Motor neuron (in vitro differentiated cells): ENCODE measurements at places on chromosomes 5 and 9. TPM values are rescaled to one million over a fixed set of nuclear protein-coding genes. Genes with fewer than 3 reads are reported as not detected.

GRCh38 chr5:146357126-146357525 lies 18.5 kb downstream of the POU4F3 start:
- no peak for ATAC-seq

DNA sequence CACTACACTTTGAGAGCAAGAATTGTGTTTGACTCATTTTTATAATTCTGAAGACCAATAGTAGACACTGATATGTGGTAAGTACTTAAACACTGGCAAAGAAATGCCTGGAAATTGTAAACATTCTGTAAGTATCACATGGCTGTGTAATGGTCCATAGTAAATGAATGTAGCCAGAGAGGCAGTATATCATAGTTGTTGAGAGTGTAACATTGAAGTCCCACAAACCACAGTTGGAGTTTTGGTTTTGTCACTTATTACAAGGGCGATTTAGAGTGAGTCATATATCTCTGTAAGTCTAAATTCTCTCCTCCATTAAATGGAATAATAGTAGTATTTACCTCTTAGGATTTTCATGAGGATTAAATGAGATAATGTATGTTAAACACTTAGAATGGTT lies 181.1 kb upstream of the MEF2C start:
- no peak for ATAC-seq

ABCA1 gene
- 9.1 and 12.5 TPM in 2 replicates for total RNA-seq

DNA sequence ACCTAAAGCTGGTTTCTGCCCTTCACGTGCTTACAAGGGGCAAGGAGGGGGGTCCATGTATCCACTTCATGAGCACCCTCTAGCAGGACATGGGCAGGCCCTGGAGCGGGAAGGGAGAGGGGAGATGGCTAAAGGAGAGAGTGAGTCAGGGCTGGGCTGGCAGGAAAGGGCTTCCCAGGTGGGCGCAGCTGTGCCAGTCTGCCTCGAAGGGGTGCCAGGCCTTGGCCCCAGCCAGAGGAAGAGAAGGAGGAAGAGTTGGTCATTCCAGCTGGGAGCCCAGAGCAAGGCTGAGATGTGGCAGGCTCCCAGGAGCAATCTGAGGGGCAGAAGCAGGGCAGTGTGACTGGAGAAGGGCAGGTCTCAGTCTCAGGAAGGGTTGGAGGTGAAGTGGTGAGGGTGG lies 24.7 kb downstream of the TRIM14 start:
- ATAC-seq = no peak

SOX30 gene
- total RNA-seq = 0.27 and 0.29 TPM in 2 replicates

PCDHA13 gene
- total RNA-seq = 0.31 and 1.3 TPM in 2 replicates

DNA sequence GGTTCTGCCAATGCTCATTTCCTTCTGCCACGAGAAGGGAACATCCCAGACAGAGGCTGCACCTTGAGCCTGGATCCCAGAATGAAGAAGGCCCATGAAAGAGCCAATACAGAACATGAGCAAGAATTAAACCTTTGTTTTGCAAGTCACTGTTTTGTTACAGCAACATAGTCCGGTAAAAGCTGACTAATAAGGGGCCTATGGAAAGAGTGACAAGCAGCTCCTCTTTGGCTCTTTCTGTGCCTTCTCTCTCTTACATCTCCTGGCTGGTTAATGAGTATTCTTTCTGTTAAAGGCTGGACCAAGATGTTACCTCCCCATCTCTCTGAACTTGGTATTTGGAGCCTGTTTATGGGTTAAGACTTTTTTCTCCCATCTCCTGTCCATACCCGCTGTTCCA lies 10.8 kb downstream of the GFRA3 start:
- ATAC-seq = no peak

DNA sequence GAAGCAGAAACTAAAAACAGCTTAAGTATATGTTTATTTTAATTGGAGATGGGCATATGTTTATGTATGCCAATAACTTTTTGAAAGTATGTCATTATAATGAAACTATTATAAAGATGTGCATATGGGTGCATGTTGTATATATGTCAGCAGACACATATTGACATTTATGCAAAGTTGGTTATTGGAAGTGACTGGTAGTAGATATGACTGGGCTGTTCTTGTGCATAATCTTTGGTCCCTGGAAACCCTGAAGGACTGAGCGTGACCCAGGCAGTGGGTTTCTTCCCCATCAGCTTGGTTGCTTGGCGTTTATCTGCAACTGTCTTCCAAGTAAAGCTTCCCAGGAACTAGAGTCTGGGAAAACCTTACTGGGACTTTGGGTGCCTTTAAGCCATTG lies 25.7 kb downstream of the ANKRA2 start:
- no peak for ATAC-seq

GRCh38 chr5:75331-76320 lies 16.3 kb upstream of the PLEKHG4B start:
- no peak for ATAC-seq

ORM2 gene
- total RNA-seq = not detected in 2 replicates

HACD4 gene
- 4.5 and 9.4 TPM in 2 replicates for total RNA-seq

CLIC3 gene
- 0.29 and 0.32 TPM in 2 replicates for total RNA-seq

CCNO gene
- total RNA-seq = 0.38 TPM in 1 of 2 replicates, not detected in the other

- ATAC-seq = no peak
Observed at GRCh38 chr5:126746290-126746689, 30.6 kb upstream of the LMNB1 start.

CEL gene
- 0.91 and 1.6 TPM in 2 replicates for total RNA-seq

ZNF454 gene
- total RNA-seq = 1.9 and 2.5 TPM in 2 replicates

OGN gene
- total RNA-seq = 0.68 and 0.81 TPM in 2 replicates

GRCh38 chr9:81474792-81475191 lies 214.6 kb downstream of the TLE1 start:
- ATAC-seq = no peak
